ENCODE measurements at places on chromosomes 5 and 9. TPM values are rescaled to one million over a fixed set of nuclear protein-coding genes. Genes with fewer than 3 reads are reported as not detected.

DNA sequence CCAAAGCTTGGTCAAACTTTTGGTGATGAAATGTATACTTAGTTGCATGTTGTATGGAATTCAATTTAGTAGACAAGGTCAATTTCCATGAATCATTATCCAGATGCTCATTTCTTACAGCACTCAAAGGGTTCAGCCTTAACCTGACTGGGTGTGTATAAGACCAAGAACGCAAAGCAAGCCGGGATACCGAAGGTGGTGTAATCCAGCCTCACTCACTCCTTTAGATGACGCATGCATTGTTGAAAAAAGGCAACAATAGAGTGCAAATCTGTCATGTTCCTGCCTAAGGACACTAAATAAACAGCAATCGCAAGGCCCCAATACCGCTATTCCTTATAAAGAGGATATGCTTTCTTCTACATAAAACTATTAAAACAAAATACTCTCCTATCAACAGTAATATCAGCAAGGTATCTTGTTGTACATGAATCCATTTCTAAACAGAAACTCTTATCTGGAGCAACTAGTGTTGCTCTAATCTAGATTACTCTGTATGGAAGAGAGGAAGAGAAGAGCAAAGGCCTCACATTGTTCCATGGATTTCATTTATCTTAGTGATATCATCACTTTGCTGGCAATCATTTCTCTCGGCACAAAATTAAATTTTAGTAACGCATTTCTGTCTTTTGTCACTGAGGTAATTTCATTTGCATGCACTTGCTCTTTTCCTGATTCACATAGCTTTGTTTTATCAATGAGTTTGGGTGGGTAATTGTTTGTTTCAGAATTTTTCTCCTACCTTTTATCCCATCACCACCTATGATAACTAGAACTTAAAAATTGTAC is 96.2 kb downstream of the PLK2 start:
- no peak for DNase-seq

- no peak for DNase-seq
Observed at GRCh38 chr5:66958201-66958979, 238.2 kb downstream of the CD180 start.

HAVCR1 gene
- 2.7 TPM for polyA plus RNA-seq

DNA sequence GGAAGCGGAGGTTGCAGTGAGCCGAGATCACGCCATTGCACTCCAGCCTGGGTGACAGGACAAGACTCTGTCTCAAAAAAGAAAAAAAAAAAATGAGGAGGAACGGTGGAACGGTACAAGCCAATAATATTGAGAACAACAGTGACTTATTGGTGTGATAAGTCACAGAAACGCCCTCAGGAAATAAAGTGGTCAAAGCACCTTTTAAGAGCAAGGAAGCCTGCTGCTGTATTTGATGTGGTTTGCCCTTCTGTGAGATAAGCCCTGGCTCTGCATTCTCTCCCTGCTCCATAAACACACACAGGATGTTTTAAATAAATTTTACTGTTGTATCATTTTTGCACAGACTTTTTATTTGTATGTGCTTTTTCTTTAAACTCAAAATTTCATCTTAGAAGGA is 269.9 kb upstream of the MSX2 start:
- no peak for DNase-seq

DNA sequence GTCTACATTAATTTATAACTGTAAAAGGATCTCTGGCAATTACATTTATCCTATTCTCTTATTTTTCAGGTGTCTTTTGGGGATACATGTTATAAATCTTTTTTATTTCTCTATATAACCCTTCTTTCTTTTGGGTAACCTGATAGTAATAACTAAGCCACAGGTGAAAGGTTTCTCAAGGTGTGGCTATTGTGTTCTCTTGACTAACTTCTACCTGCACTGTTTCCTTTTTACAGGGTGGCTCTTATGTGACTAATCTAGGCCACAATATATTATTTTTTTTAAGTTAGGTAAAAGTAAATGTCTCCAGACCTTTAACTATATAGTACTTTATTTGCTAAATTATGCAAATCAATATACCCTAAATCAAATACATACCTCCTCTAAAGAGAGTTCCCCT is 193.2 kb downstream of the EFNA5 start:
- no peak for DNase-seq

Measured in right renal pelvis (tissue), 4 donors.